ENCODE measurements at places on chromosomes 11 and 22.

DNA sequence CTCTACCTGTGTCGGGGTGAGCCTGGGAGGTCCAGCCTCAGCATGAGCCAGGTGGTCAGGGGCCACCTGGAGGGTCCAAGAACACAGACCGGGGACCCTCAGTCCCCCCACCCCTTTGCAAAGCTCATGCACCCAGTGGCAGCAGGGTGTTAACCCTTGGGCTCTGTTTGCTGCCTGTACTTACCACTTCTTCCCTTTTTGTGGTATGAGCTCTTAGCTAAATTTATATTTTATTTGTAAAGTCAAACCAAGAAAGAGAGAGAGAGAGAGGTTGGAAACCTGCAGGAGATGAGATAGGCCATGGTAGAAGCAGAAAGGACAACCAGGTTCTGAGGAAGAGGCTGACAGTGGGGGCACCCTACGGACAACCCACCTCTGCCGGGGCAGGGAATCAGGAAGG is 29.9 kb downstream of the IL10RA start:
- no peak for DNase-seq

DNA sequence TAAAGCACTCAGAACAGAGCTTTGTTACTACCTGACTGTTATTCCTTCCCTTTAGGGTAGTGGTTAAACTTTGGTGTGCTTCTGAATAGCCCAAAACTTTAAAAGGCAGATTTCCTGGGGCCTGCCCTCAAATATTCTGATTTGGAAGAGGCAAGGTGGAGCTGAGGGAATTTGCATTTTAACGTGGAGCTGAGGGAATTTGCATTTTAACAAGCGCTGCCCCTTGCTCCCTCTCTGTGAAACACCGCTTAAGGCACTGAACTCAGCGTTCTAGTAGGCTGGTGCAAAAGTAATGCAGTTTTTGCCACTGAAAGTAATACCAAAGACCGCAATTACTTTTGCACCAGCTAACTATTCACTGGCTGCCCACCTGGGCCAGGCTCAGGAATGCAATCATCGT is 35.0 kb downstream of the TPST2 start:
- DNase-seq: no peak

- peak; percentile 26 for DNase-seq
Observed at GRCh38 chr11:28108958-28109357, 770 bp downstream of the METTL15 start.

- DNase-seq: no peak
Observed at GRCh38 chr11:2744166-2744565, 44.4 kb upstream of the KCNQ1OT1 start.

- DNase-seq: no peak
Observed at GRCh38 chr11:70596091-70596490, 197.8 kb downstream of the CTTN start.

DNA sequence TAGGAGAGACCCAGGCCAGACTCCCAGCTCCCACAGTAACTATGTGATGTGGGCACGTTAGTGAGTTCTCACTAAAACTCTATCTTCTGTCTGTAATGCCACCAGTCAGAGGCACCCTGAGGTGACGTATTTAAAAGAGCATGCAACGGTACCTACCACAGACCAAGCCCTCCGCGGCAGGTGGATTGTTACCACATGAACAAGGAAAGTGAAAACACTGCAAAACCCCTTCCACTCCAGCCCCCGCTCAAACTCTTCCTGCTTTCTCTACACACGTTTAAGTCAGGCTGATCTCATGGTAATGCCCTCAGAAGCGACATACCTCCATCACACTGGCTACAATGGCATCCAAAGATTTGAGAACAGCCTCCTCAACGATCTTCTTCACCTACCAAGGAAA is 36.7 kb downstream of the SERPIND1 start:
- DNase-seq: no peak

DNA sequence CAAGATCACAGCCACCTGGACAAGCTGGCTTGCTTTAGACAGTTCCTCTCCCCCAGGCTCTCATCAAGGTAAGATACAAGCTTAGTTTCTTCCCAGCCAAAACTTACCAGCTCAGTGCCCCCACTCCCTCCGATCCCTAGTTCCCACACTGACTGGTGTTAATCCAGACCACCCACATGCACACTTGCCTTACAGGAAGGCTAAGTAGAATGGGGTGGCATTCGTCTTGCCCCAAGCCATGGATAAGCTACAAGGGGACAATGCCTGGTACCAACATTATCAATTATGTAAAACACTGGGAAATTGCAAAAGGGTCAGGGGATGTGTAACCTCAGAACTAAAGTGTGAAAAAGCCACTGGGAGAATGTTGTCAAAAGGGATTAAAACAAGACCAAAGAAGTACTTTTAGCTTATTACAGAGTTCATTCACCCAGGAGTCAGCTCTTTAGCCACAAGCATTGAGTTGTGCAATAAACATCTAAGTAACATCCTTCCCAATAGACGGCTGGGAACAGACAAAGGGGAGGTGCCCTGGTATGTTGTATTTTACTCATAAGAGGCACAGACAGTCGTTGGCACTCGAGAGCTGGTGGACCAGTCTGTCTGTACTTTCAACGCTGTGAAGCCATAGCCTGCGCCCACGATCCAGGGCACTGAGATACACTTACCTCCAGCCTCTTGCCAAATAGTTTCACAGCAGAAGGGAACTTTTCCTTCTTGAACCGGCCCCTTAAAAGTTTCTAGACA is 1.1 kb downstream of the DHCR7 start:
- DNase-seq: peak; percentile 88

DNA sequence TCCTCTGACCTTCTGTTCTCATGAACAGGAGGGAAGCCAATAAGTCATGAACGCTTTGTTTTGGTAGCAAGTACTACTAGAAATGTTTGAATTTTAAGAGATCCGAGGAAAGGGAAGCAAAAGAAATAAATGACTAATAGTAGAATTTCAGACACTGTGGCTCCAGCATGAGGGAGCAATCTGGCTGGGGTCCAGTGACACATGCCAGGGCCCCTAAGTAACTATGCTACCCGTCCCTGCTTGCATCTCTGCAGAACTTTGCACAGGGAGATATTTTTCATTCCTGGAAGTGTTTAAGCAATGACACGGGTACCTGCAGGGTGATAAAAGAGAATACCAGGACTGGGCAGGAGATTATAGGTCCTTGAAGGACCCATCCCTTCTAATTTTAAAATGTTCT is 7.3 kb upstream of the ADAMTS8 start:
- DNase-seq: peak; percentile 84

DNA sequence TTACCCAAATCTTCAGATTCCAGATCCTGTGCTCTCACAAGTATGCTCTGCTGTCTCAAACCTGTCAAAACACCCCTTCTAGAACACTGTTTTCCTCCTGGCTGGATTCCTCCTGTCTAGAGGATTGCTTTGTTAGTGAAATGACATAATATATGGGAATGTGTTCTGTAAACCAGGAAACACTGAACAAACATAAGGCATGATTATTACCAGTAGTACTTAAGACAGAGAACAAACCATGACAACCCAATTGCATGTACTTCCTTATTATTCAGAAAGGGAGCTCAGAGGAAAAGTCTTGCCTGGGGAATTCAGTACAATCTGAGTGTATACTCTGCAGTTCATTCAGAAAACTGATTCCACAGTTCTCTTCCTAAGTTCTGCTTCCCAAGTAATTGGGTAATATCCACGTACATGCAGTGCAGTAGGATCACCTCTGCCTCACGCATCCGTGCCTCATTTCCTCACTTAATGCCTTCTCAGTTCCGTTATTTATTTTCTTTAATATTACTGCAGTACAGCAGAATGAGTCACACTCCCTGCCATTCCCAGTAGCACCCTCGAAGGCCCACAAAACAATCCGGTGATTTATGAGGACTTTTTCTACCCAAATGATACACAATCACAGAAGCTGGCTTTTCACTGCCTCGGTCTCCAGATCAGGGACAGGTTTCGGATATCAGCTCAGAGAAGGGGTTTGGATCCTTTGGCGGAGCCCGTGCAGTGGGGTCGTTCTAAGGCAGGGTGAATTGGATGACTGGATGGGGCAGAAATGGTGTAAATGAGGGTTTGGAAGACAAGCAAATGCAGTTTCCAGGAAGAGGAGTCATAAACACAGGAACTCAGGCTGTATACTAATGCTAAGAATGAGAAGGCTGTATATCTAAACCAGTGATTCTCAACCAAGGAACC is 896.9 kb downstream of the KCNA4 start:
- peak; percentile 86 for DNase-seq

GRCh38 chr11:60955571-60955970 is 3.6 kb upstream of the SLC15A3 start:
- DNase-seq: no peak

DNA sequence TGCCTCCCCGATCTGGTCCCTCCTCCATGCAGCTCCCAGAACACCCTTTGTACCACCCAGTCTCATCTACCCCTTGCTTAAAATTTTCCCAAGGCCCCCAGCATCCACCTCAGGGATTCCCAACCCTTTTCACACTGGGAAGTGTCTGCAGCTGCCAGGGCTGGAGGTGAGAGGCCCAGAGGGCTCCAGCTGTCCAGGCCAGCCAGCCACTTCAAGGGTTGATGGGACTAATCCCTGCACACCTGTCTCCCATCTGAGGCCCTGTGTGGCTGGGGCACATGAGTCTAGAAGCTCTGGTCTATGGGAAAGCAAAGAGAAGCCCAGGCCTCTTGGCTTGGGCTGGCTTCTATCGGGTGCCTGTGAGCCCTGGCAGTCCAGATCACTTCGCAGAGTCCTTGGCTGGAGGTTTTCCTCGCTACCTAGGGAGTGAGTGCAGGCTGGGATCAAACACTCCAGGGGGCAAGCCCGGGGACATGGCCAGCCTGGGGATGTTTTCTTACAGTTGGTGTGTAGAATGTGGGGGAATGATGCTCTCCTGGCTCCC is 41.1 kb upstream of the TPBGL start:
- DNase-seq: no peak

- DNase-seq: no peak
Observed at GRCh38 chr11:32184041-32184722, 93.3 kb downstream of the RCN1 start.

DNA sequence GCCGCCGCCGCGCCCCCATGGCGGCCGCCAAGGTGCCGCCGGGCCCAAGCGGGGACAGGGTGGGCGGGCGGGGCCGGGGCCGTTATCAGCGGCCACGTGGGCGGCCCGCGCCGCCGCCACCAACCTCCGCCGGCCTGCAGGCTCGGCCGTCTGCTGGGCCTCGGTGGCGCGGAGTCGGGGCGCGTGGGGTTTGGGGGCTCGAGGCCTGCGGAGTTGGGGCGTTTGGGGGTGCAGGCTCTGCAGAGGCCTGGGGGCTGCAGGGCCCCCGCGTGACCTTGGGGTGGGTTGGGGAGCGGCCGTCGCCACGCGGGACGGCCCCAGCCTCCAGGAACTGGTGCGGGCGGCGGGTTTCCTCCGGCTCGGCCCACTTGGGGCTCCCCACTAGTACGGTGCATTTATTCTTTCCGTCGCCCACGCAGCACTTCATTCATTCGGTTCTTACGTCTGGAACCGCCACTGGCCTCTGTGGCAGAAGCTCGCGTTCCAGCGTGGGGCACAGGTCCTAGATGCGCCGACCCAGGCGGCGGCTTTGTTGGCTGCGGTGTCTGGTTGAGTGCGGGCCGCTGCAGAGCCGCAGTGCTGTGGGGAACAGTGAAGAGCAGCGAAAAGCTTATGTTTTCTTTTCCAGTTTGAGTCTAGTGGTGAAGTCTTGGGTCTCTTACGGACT is 740 bp upstream of the TRMT2A start:
- DNase-seq: peak; percentile 11

GRCh38 chr22:36352803-36353507 is 34.8 kb downstream of the MYH9 start:
- DNase-seq: no peak

- DNase-seq: no peak
Observed at GRCh38 chr22:35332278-35332677, 32.6 kb downstream of the TOM1 start.

GRCh38 chr11:134032501-134033091 is 36.3 kb upstream of the JAM3 start:
- no peak for DNase-seq

DNA sequence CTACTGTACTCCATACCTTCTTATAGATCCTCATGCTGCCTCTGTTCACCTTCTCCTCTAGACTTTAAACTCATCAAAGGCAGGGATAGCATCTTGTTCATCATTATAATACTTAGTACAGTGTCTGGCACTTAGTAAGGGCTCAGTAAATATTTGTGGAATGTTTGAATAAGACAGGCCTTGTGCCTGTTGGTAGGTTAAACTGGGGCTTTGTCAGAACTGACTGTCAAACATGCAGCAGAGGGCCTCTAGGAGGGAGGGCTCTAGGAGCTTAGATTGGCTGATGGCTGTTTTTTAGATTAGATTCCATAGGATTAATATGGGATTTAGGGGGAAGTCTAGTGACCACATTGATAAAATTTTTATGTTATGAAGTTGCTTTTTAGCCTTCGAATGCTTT is 70.8 kb downstream of the RNF169 start:
- no peak for DNase-seq

DNA sequence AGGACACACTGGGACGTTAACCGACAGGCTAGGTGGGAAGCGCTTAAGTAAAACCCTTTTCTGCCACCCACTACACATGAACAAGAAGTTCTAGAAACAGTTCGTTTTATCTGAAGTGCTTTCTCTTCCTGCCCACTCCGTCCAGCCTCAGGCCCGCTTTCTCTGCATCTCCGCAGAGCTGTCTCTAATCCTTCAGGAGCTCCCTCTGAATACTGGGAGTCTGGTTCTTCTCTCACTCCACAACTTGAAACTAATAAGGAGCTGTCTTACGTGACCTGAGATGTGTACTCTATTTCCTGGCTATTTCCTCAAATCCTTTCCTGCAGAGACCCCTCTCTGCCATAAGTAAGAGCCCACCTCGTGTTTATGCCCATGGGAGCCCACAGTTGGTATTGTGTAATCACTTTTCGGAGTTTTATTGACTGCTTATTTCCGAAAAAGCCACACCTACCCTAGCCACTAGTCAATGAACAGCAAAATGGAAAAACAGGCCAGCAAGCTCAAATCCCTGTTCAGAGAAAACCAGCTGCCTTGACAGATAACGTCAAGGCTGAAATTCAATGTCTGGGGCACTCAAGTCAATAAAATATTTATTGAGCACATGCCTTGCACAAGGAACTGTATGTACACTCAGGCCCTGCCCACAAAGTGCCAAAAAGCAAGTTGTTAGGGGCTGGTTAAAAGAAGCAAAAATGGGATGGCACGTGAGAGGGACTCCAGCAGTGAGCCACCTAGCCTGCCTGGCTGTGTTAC is 4.9 kb downstream of the PC start:
- no peak for DNase-seq

DNA sequence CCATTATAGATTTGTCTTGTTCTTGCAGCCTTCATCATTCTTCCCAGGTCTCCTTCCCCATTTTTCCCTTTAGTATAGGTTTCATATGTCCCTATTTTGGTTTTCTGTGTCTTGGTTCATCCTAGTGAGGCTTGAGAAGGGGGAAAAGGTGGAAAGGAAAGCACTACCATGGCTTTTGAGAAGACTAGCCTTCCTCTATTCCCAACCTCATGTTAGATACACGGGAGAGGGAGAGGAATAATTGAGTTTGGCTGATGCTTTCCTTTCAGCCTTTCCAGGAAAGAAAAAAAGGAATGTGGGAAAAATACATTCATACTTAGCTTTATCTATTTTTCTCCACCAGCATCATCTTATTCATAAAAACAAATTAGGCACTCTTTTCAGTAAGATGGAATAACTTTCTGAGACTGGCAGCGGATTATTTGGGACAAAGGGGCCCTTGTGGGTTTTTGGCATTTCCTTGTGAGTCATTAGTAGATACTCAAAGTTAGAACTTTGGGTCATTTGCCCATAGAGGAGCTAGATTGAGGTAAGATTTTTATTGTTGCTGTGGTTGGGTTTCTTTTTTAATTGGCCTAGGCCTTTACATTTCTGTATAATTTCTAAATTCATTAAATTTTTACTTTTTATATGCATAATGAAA is 23.8 kb downstream of the CAPRIN1 start:
- peak; percentile 49 for DNase-seq

GRCh38 chr11:130146796-130147195 is 12.8 kb upstream of the ST14 start:
- DNase-seq: no peak

Measured in bronchial epithelial cell (primary cell).